ENCODE measurements at places on chromosomes 16 and 17.
A peak's percentile ranks its signal among the peaks of the same experiment; 100 is the strongest.

- peak; percentile 99 for DNase-seq
These were observed 135.4 kb upstream of the CHMP6 start for GRCh38 chr17:80855948-80856862.

DNA sequence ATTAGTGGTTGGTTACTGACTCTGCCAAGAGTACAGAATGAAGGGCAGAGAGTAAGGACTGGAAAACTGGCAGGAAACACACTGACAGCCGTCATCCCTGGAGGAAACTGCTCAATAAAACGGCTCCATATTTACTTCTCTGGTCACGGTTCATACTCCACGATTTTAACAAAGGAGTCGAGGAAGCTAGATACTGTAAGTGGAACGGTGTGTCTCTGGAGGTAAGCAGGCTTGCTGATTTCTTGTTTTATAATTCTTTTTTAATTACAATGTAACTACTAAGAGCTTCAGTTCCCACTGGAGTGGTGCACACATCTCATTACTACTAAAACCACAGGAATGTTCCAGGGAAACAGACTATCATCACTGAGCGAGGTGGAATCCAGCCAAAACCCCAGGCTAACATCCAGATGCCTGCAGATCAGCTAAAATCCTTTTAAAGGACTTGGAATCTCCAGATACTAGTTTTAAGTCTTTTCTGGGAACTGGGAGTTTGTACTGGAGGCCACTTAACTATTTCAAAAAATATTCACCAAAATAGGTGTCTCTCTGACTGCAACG lies 17.8 kb downstream of the SERPINF1 start:
- DNase-seq: peak; percentile 95

- DNase-seq: no peak
These were observed 108.3 kb upstream of the FAM20A start for GRCh38 chr17:68709461-68709860.

- no peak for DNase-seq
These were observed 7.5 kb downstream of the HID1 start for GRCh38 chr17:74964988-74965622.

- DNase-seq: peak; percentile 72
These were observed 79.2 kb upstream of the LGALS9 start for GRCh38 chr17:27551701-27552248.

GRCh38 chr16:5349670-5350517 lies 252.3 kb upstream of the EEF2KMT start:
- no peak for DNase-seq

- peak; percentile 44 for DNase-seq
These were observed 9.3 kb downstream of the GJD3 start for GRCh38 chr17:40355123-40355803.

Data from EL (cell line).